ENCODE measurements at places on chromosomes 4 and X.

DNA sequence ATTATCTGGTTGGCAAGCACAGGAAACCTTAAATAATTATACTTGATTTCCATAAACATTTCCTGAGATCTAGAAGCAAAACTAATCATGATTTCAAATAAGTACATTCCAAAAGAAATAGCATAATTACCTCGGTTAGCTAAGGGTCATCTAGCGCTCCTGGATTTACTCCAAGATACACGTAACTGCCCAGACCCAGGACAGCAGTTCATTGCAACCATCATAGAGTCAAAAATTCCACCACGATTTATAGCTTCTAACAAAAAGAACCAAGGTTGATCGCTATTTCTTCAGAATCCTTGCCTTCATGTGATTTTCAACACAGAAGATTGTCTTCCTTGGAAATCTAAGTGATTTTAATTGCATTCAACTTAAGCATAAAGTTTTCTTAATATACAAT is 1235.5 kb upstream of the TENM3 start:
- DNase-seq: no peak

DNA sequence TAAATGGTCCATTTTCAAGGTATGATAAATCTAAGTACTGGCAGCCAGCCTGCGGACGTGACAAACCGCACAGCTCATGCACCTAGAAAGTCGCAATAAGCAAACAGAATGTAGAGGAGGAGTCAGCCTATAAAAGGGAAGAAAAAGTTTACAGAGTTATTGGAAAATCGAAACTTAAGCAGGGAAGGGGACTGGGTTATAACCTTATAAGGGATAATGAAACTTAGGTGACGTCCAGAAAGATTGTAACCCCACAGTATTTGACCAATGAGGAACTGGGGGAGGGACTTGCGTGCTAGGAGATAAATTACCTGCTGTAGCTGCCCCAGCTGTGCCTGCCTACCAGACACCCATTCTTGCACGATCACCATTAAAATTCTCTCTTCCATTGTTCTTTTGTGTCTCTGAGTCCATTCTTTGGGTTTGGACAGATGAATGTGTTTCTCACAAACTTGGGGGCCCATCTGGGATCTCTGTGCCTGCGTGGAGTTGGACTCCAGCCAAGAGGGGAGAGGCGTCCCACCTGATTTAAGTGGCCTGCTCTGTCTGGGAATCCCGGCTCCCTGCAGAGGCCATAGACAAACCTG is 61.0 kb downstream of the ZCCHC12 start:
- DNase-seq: no peak

DNA sequence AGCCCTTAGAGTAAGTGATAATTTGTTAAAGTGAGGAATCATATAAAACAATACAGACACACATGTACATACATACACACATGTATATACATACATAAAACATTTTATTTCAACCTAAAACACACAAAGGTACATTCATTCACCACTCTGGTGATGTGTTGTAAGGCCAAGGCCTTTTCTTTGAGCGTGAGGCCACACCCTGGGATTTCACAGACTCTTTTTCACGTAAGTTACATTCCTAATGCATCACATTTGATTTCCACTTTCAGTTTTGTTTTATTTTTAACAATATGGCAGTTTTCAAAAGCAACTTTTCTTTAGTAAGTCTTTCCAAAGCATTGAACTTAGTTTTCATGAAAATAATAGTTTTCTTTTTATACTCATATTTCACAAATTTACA is 170.7 kb downstream of the COL4A6 start:
- no peak for DNase-seq

- no peak for DNase-seq
Observed at GRCh38 chr4:82482387-82482786, 52.0 kb downstream of the ENOPH1 start.

DNA sequence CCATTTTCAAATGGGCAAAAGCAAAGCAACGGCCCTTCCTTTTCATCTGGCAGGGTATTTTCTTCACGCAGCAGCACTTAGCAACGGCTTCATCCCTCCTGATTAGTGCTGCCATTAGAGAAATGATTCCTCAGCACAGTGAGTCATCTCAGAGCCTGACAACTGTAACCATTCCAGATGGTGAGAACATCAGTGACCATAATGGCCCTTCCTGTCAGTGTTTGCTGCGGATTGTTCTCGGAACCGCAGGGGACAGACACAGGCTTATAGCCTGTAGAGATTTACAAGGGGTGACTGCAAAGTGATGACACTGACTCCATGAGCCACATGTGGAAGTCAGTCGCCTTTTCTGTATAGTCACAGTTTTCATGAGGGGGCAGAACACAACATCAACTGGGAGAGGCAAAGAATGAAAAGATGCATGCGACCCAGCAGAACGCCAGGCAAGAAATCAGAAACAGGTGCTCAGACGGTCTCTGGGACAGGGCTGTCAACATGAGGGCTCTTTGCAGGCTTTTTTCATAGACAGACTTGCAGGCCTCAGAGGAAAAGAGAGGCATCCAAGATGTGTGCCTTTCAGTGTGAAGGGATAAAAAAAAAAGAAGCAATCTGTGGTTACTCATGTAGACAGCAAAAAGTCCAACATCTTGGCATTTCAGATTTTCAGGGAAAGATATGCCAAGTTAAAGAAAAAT is 69.9 kb upstream of the FBXW7 start:
- DNase-seq: no peak

DNA sequence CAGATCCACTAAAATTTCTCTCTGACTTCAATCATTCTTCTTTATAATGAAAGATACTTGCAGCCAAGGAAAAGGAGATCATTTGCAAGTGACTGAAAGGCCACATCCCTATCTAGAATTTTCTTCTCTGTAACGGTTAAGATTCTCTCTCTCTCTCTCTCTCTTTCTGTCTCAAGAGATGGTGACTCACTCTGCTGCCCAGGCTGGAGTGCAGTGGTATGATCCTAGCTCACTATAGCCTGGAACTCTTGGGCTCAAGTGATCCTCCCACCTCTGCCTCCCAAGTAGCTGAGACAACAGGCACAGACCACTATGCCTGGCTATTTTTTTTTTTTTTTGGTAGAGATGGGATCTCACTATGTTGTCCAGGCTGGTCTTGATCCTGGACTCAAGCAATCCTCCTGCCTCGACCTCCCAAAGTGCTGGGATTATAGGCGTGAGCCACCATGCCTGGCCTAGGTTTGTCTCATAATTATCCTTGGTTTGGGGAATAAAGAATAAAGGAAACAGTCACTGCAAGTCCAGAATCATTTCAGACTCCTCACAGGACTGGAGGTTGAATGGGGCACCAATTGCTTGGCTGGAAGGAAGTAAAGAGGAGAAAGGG is 33.3 kb upstream of the GALNT7 start:
- no peak for DNase-seq

- DNase-seq: no peak
Observed at GRCh38 chr4:157226035-157226434, 5.5 kb downstream of the GRIA2 start.

DNA sequence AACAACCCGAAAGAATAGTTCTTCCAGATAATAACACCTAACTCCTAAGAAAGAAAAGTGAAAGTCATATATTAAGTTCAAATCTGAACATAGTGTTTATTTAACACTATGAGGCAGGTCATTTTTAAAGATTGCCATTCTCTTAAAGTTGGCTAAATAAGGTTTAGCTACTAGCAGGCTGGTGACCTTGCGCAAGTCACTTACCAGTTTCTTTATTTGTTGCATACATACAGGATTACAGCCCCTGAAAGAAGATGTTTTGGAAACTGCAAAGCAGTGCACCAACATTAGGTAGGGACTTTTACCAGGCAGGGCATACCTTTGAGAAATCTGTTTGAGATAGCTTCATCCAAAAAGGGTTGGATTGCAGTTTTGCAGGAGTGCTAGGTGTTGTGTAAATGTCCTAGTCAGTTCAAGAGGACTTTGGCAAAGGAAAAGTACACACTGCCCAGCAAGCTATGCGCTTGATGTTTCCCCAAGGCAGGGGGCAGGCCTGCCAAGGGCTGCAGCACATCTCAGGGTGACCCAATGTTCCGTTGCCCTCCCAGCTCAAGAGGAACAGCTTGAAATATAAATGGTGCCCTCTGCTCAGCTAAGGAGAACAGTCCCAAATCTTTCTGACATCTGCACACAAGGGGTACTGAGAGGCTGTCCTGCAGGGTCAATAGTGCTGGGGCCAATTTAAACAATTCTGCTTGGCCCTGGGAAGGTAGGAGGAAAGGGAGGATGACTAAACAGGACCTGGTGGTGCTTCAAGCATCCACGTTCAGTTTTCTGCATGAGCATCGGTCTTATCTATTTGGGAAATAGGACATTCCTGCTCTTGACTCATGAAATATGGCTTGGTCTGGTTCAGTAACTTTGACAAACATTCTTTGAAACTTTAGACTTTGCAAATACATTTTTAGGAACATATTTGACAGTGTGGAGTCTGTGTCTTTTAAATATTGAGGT is 130.8 kb downstream of the COL4A6 start:
- no peak for DNase-seq

GRCh38 chr4:118889312-118889691 is 648 bp downstream of the SYNPO2 start:
- DNase-seq: no peak

DNA sequence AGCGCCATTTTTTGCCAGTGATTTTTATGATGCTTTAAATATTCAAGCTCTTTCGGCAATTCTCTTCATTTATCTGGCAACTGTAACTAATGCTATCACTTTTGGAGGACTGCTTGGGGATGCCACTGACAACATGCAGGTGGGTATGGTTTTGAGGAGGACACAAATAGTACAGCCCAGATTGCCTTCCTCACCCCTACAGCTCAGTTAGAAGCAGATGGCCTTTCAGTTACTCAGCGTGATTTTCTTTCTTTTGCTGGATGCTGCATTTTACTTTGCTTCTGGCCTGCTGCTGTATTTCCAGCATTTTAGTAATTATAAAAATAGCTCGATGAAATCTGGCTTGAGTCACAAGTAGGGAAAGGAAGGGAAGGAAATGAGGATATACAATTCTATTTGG is 114.7 kb downstream of the SLC4A4 start:
- no peak for DNase-seq

GRCh38 chr4:110988722-110989121 is 365.8 kb upstream of the PITX2 start:
- DNase-seq: no peak

DNA sequence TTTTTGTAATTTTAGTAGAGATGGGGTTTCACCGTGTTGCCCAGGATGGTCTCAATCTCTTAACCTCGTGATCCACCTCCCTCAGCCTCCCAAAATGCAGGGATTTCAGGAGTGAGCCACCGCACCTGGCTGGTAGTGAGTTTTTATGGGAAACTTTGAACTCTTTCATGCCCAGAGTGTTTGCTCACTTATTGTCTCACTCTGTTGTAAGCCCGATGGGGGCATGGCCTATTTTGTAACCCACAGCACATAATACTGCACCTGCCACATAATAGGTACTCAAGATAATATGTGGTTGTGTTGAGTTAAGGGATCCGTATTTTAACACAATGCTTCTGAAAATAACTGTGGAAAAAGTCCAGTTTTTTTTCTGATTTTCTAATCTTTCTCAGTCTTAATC is 109.6 kb upstream of the GIMD1 start:
- no peak for DNase-seq

DNA sequence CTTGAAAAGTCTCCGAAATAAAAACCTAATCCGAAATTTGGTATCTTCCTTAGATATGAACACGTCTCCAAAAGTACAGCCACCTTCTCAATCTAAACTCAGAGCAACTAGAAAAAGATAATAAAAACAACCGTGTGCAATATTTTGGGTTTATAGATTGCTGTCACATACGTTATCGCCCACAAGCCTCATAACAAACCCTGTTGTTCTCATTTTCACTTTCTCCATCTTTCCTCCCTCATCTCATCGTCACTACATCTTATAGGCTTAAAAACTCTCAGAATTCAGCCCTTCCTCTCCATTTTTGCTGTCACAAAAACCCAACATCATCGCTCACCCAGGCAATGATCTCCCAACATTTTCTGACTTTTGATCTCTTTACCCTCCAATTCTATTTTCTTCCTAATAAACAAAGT is 448 bp upstream of the SCFD2 start:
- no peak for DNase-seq

DNA sequence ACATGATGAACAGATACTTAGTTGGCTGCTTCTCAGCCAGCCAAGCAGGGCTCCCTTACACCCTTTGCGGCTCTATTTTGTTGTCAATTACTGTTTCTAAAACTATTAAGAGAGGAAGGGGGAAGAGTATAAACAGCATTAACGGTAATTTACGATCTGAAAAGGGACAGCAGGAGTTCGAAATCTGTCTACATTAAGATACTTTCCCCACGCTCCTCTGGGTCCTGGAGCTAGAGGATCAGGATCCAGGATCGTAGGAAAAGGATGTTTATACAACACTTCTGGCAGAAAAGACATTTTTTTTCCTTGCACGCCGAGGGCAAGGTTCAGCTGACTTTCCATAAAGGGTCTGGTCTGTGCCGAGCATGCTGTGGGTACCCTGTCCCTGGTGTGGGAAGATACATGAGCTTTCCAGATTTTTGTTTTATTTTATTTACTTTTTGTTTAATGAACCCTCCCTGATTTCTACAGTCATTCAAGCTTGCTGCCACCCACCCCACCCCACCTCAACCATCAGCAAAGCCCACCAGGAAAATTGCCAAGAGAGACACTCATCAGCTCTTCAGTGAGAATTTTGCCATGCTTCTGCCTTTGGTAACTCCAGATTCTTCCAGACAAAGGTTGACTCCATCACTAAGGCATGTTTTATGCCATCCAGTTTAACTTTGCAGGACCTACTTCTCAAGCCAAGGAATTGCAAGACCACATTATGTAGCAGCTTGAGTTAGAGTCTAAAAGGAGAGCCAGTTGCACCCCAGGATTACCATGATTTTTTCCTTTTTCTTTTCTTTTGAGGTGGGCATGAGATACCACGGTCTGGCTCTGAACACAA is 188.1 kb downstream of the QDPR start:
- DNase-seq: no peak
